ENCODE measurements at places on chromosomes 7 and 10. TPM values are rescaled to one million over a fixed set of nuclear protein-coding genes. Genes with fewer than 3 reads are reported as not detected.

The NANOS1 gene
- total RNA-seq, result 3.9 TPM

The CFAP43 gene
- 0.14 TPM for total RNA-seq

The CLRN3 gene
- not detected for total RNA-seq

The NKX2-3 gene
- not detected for total RNA-seq

The MRLN gene
- total RNA-seq, result not detected

The OGDHL gene
- total RNA-seq, result 0.36 TPM

All from epithelial cell of proximal tubule (primary cell).